CD4-positive, alpha-beta T cell treated with Interleukin-21 for 1 hour (primary cell): ENCODE measurements at places on chromosomes 7 and 10.

- no peak for DNase-seq
These were observed 603.9 kb downstream of the PTPRN2 start for GRCh38 chr7:157983502-157984422.

DNA sequence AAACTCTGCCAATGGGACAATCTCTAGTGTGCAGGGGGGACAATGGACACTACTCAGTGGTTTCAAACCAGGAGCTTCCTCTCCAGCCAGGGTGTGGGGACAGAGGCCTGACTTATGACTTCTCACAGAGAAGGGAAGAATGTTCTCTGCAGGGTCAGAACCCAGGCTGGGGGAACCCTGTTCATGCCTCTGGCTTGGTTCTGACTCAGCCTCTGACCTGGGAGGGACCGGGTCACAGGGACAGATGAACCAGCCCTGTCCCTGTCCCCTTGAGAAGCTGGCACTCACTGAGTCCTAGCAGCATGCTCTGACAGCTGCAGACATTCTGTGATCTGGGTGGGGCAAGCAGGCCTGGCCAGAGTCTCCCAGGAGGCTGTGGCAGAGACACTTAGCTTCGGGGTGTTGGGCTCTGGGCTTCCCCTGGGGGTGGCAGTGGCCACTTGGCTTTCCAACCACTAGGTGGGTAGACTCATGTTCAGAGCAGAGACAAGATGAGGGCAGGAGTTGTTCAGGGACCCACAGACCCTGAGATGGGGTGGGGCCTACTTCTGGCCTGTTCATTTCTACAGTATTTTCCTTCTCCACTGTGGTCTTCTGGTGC is 13.6 kb downstream of the TSPAN15 start:
- peak; percentile 27 for DNase-seq

DNA sequence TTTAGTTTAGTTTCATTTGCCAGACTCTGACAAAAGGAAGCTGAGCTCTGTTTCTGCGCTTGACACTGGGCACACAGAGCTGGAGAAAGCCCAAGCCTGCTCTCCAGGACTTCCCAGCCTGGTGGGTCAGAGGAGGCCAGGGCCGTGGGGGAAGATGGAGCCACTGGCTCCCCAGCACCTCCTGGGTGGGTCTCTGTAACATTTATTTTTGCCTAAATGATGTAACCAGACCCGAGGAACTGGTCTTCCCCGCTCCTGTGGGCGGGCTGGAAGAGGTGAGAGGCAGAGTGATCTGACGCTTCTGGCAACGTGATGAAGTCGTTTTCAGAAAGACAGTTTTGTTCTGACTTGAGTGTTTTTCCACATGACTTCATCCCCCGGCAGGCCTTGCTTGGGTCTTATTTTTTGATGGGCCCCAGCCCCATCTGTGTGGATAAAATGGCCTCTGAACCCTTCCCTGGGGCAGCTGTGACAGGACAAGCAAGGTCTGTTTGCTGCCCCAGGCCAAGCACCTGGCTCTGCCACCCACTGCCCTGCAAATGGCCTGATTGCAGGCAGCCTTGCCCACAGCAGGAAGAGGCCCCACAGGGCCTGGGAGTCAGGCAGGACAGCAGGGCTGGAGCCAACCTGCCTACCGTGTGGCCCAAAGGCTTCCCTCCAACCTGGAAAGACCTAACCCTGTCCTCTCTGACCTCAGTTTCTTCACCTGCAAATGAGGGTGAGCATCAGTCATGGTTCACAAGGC is 304.9 kb upstream of the ZMIZ1 start:
- no peak for DNase-seq

DNA sequence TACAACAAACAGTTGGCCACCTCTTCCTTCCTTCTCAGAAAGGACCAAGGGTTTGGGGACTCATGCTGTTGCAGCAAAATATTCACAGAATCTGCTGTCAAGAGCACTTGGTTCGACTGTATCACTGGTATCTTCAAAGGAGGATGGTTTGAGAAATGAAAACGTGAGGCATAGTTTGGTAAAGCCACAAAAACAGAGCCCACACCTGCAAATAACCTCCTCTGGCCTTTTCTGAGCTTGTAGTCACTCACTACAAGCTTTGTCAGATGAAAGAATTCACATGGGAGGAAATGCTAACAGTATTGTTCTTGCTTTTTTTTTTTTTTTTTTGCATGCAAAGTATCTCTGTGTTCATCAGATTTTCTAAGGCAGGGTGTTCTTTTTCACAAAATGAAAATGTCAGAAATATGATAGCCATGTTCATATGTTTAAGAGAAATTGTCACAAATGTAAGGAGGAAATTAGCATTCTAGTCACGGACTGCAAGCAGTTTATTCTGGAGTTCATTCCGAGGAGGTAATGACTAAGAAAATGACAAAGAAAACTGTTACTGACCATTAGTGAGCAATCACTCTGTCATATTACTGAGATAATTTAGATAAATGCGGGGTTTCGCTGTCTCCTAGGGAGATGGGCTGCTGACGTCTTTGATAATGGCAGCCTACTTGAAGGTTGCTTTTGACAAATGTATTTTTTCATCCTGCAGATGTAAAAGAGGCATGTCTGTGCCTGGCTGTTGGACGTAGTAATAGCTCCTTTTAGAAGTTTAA is 117.8 kb upstream of the MYO3A start:
- no peak for DNase-seq

GRCh38 chr10:100908378-100908777 is 4.4 kb upstream of the SLF2 start:
- no peak for DNase-seq

DNA sequence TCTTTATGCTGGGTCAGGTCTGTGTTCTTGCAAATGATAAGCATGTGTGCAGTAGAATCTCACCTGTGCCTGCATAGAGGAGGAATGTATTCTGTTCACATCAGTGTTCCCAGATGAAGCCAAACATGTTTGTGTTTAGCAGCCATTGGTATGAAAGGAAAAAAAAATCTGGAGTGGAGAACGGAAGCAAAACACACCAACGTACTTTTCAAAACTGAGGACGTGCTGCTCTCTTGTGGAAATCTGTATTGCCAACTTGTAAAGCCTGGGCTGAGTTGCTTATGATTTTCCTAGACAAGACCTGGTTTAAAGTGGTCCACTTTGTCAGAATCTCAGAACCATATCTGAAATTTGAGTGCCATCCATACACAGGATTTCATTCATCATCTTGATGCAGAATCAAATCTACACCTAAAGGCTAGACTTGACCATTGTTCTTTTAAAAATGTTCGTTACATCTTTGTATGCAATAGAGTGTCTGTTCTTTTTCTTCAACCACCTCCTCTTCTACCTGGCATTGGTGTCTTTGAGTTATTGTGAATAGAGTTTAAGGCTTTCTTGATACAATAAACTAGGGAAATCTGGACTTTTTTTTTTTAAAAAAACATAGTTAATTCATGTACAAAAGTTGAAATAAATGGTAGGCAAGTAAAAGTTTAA is 367.7 kb downstream of the PHF14 start:
- DNase-seq: no peak

DNA sequence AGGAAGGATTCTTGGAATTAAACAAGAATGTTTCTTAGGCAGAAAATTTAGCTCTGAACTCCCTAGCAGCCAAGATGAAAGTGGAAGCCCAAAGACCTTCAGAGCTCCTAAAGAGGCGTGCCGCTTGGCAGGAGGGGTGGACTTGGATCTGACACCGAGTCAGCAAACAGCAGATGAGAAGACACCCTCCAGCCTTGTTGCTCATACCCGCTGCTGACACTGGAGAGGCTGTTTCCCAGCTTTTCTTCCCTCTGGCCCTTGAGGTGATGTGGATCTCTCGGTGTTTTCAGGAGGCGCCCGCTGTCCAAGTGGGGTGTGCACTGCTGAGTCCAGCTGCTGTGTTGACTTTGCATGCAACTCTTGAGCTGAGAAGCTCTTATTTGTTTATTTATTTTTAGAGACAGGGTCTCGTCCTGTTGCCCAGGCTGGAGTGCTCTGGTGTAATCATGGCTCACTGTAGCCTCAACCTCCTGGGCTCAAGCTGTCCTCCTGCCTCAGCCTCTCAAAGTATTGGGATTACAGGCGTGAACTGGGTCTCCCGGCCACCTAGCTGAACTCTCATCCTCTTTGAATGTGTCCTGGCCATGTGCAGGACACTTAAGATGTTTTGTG is 21.5 kb downstream of the SLC18A2 start:
- no peak for DNase-seq

DNA sequence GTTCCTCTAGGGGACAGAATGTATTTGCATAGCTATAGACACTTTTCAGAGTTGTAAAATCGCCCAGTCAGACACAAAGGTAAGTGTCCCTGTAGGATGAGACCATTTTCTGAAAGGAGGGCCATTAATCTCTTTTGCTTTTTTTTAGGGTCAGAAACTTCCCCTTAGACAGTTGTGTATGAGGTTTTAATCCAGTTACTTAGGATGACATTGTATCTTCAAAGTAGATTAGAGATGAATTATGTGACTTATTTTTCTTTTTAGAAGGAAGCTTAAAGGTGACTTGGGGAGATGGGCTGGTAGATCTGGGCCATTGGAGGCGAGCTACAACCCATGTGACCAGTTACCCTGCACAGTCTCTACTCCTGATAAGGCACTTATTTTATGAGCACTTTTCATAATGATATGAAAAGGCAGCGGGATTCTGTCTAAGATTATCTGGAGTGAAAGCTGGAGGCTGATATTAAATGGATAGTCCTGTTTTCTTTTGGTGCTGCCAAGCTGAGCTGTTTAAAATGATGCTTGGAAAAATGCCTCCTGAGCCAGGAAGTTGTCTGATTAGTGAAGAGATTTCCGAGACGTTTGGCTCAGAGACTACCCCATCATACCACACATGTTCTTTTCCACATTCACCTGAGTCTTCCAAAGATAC is 264.3 kb downstream of the AUTS2 start:
- no peak for DNase-seq

DNA sequence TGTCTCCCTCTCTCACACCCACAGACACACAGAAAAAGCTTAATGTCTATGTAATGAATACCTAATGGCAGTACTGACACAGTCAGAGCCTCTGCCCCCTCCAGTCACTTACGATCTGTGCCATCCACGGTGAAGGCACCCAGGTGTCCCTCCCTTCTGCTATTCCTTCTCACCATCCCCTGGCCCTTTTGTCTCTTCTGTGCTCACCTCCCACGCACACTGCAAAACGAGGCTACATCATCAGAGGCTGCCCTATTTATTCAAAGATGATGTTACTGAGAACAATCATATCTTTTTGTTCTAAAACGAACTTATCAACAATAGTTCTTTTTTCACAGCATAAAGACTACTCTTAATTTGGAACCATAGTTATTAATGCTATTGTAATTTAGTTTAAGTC is 246.9 kb upstream of the MKLN1 start:
- no peak for DNase-seq

GRCh38 chr10:106920538-106920937 is 244.0 kb downstream of the SORCS1 start:
- DNase-seq: no peak

- DNase-seq: no peak
These were observed 6.0 kb downstream of the ADCYAP1R1 start for GRCh38 chr7:31058122-31058521.

DNA sequence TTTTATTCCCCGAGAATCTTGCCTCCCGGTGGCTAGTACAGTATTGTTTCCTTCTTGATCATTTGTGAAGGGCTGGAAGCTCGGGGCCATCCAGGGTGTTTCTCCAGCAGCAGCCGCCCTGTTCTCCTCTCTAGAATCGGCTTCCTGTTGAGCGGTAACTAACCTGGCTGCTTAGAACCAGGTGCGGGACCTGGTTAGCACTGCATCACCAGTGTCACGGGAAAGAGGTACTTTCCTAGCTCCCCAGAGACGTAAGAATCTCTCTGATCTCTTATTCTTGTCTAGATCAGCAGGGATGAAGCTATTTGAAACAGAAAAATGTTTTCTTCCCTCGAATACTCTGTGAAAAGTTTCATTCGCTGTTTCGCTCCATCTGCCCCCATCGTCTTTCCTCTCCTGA is 239.2 kb downstream of the CELF2 start:
- no peak for DNase-seq

DNA sequence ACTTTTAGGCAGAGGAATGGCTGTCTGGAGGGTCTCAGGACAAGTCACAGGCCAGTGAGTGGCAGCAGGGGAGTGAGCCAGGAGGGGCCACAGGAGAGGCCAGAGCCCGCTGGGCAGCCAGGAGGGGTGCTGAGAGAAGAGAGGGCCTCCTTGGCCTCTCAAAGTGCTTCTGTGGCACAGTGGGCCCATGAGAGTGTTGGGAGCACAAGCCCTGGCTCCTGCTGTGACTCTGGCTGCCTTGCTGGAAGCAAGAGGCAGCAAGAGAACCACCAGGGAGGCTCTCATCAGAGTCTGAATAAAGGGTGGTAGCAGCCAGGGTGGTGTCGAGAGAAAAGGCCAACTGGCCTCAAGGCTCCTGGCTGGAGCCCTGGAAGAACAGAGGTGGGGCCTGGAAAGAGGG is 91.1 kb downstream of the VOPP1 start:
- no peak for DNase-seq

GRCh38 chr7:26398756-26399509 is 107.3 kb downstream of the SNX10 start:
- no peak for DNase-seq

- no peak for DNase-seq
These were observed 62.9 kb upstream of the BET1 start for GRCh38 chr7:94067047-94067446.

DNA sequence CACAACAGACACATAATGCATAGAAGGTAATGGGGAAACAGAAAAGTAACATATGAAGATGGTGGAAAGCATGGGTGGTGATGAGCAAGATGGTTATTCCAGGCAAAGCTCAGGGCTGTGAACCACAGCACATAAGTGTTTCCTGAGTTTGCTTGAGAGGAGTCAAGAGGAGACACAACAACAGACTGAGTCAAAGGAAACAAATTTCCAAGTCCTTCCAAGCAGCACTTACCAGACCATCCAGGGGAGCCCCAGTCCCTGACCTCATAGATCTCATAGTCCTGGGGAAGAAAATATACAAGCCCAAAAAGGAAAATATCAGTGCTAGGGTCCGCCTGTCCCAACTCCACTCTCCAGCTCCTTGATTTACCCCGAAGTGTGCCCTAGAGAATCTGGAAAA is 216.6 kb upstream of the FZD1 start:
- no peak for DNase-seq

DNA sequence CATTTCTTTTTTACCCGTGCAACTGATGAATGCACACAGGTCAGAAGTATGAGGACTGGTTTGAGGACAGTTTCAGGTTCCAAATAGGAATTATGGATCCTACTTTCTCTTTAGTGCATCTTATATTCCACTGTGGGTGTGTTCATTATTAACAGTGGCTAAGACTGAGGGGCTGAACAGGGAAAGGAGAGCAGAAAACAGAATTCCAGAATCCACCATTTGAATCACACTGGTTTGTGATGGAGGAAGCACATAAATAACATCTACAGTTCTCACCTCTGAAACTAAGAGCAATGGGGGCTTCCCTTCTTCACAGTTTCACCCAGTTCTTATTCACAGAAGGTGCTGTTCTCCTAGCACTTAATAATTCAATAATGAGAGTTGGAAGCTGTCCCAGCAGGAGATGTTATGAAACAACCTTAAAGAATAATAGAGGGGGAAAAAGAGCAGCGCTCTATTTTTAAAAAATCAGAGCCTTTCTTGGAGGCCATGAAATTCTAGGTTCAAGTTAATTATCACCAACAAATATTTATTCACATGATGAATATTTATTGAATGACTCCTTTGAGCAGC is 205.1 kb downstream of the CREB5 start:
- DNase-seq: no peak
